ENCODE measurements at places on chromosomes 16 and 17.

DNA sequence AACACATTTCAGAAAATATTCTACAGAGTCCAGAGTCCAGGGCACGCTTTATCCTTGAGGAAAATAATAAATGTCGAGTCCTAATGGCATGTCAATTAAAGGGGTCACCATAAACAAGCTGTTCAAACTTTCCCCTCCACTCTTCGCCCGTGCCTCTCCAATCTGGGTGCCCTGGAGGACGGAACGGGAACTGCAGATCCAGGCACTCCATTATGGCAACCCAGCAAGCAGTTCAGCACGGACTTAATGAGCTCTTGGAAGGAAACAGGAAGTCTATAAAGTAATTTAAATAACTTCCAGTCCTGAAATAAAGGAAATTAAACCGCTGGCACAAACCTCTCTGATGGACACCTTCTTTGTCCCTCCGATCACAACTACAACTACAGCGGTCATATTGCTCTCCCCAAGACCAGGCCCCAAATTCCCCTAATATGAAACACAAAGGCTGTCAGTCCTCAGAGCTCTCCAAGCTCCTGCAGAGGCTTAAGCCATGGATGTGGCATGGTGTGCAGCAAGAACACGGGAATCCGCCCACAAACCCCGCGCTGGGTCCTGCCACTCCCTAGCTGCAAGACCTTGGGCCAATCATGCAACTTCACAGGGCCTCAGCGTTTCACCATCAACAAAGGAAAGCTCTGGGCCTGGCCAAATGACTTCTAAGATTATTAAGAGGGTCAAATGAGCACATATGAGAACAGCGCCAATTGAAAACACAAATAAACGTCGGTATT, 52.6 kb downstream of the ZFHX3 start:
- DNase-seq = no peak

DNA sequence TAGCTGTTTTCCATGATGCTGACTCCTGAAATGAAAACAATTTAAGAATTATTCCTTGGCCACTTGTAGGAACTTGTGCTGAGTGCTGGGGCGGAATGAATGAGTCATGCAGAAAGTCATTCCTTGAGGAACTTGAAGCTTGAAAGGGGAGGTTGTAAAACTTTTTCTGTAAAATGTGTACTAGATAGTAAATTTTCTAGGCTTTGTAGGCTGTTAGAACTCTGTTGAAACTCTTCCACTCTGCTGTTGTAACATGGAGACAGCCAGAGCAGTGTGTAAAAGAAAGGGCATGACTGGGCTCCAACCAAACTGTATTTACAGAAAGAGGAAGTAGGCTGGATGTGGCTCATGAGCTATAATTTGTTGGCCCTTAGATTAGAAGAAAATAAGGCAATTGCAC, 46.1 kb downstream of the ABCA8 start:
- DNase-seq = no peak

DNA sequence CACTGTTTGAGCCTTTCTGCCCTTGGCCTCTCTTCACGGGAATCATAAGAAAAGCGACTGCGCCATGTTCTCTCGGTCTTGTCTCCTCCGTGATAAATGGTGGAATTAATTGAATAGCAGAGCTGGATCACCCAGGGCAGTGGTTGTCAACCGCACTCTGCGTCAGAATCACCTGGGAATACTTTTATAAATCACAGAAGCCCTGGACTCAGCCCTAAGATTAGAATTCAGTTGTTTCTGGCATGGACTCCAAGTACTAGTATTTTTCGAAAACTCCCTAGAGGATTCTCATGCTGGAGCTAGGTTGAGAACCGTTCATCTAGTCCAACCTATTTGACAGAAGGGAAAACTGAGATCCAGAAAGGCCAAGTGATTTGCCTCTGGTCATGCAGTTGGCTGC, 64.1 kb downstream of the SPACA3 start:
- no peak for DNase-seq

- DNase-seq = no peak
These were observed 21.3 kb upstream of the SLC35B1 start for GRCh38 chr17:49729069-49729468.

GRCh38 chr17:18993905-18994526, 10.5 kb downstream of the FAM83G start:
- DNase-seq = no peak

DNA sequence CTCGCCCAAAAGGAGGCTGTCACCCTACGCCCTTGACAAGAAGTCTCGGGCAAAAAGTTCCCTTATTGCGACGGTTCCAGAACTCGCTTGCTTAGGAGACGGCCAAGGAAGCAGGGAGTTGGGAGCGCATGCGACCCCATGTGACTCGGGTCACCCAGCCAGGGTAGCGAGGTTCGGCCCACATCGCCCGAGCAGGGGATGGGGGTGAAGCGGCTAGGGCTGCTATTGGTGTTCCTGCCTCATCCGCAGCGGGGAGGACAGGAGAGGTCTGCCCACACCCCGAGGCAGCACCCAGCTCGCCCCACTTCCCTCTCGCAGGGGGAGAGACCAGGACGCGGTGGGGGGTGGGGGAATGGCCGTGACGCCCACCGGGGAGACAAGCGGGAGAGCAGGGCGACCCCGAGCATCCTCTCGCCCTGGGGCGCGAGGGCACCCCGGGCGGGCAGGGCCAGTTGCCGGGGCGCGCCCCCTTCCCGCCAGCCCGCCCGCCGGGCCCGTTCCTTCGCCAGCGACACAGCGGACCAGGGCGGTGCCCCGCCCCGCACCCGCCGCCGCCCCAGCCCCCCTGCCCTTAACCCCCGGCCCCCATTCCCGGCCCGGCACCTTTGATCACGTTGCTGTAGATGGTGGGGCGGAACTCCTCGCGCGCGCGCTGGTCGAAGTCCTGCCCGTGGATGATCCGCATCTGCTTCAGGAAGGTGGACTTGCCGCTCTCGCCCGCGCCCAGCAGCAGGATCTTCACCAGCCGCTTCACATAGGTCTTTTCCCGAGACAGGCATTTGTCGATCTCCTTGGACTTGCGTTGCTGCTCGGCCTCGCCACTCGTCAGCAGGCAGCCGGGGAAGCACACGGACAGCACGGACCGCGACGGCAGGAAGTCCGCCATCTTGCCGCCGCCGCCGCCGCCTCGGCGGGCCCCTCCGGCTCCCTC, 567 bp downstream of the GNA13 start:
- peak; percentile 57 for DNase-seq

DNA sequence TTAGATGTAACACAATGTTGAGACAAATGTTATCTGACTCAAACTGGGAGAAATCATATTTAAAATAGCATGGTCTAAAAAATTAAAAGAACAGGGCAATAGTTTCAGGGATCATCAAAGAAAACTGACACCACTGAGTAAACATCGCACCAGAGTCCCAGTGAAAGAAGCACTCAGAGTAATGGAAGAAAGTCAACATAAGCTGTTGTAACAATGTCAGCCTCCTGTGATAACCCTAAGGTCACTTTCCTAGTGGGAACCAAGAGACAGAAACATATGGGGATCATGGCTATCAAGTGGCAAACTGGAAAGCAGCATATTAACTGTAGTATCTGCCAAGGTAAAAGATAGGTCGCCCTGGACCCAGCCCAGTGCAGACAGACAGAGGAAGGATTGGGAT, 160.8 kb downstream of the CA10 start:
- no peak for DNase-seq

- no peak for DNase-seq
These were observed 374.4 kb downstream of the SNX29 start for GRCh38 chr16:12350945-12351344.

DNA sequence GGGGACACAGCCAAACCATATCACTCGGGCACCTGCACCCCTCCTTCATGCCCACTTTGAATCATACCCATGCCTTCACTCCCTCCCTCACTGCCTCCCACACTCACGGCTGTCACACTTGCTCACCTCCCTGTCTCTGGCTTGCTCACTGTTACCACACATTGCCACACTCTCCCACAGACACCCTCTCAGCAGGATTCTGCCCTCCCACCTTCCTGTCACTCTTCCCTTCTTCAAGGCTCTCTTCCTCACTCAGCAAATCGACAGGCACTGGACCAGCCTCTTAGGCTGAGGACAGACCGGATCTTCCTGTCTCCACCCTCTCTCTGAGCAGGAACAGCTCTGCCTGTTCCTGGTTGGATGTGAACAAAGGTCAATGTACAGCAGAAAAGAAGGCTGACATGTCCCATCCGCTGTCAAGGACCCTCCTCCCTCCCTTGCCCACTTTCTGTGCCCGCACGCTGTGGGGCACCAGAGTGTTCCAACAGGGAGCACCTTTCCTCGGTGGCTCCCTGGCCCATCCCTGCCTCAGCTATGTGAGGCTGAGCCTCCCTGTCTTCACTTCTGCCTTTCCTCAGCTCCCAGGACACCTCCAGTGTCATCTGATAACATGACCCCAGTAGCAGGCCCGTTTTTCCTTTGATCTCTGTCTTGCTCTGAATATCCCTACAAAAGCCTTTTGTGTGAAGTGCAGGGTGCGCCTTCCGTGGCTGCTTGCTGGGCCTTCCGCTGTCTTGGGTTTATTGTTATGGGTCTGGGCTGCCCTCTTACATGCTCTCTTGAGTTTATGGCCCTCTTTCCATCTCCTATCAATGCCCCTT, 47.0 kb downstream of the CCDC182 start:
- no peak for DNase-seq

DNA sequence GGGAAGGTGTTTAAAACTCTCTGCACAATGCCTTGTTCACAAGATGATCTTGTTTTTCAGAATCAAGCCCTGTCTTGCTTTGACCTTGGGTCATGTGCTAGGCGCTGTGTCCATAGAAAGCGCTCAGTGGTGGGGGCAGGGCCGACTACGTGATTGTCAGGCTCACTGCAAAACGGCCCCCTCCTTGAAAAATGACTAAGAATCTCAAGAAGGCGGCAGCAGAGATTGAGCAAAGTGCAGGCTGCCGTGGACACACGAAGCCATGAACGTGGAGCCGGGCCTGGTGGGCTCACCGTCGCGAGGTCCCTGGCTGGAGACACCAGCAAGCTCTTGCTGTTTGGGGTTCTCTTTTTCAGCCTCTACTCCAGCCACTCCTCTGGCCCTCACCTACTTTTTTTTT, 10.2 kb downstream of the ATP2C2 start:
- no peak for DNase-seq

- DNase-seq = peak; percentile 41
These were observed 114.5 kb upstream of the CHMP6 start for GRCh38 chr17:80876950-80877728.

DNA sequence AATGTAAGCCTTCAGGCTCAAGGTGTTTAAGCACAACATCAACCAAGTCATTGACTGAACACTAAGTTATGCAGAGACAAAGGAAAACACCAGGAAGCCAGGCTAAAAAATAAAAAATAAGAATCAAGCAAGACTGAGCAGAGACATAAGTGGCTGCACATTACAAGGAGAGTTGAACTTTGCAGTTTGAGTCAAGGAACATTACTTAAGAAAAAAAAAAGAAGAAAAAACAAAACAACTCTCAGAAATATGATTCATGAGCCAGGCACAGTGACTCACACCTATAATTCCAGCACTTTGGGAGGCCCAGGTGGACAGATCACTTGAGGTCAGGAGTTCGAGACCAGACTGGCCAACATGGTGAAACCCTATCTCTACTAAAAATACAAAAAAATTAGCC, 168.1 kb downstream of the C16orf95 start:
- DNase-seq = no peak

DNA sequence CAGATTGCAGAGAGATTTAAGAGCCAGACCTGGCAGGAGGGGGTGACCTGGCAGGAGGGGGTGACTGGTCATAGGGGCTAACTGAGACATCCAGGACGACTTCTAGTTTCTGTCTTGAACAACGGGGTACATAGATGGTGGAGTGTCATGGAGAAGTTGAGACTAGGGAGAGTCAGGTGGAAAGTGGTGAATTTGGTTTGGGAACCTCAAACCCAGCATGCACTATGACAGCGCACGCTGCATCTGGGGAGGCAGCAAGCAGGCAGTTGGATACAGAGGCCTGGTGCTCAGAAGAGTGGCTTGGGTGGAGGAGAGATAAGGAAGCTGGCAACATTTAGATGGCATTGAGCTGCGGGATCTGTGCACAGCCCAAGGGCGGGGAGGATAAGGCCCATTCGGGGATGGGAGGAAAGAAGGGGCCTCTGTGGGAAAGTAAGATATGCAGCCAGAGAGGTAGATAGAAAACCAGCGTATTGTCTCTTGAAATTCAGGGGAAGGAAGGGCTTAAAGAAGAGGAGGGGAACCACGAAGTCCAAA, 4.5 kb downstream of the RIPOR1 start:
- no peak for DNase-seq

DNA sequence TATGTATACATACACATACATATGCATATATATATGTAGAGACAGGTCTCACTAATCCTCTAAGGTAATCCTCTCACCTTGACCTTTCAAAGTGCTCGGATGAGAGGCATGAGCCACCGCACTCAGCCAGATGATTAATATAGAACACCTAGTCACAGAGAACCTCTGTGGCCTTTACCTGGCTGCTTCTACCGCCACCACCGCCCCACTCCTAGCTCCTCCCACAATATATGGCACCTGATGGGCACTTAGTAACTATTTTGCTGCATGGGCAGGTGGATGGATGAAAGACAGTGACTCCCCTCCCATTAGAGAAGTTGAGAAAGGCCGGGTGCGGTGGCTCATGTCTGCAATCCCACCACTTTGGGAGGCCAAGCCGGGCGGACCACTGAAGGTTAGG, 16.7 kb upstream of the ATP2C2 start:
- no peak for DNase-seq
